ENCODE measurements at places on chromosomes 13 and 19.

DNA sequence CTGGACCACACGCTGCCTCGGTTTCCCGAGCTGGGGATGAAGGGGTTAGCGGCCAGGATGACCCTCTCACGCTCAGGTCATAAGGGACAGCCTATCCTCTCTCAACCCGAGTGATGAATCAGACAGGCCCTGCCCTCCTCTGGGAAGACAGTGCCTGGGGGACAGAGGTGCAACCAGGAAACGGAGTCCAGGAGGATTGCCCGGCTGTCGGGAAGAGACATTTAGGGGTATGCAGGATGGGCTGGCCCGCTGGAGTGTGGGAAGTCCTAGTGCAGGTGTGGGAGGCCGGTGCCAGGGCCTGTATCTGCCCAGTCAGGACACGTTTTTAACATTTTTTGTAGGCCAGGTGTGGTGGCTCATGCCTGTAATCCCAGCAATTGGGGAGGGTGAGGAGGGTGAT is 8.3 kb downstream of the LSM7 start:
- DNase-seq, result no peak

- no peak for DNase-seq
Measured at GRCh38 chr19:7983995-7984837, 21.2 kb downstream of the ELAVL1 start.

DNA sequence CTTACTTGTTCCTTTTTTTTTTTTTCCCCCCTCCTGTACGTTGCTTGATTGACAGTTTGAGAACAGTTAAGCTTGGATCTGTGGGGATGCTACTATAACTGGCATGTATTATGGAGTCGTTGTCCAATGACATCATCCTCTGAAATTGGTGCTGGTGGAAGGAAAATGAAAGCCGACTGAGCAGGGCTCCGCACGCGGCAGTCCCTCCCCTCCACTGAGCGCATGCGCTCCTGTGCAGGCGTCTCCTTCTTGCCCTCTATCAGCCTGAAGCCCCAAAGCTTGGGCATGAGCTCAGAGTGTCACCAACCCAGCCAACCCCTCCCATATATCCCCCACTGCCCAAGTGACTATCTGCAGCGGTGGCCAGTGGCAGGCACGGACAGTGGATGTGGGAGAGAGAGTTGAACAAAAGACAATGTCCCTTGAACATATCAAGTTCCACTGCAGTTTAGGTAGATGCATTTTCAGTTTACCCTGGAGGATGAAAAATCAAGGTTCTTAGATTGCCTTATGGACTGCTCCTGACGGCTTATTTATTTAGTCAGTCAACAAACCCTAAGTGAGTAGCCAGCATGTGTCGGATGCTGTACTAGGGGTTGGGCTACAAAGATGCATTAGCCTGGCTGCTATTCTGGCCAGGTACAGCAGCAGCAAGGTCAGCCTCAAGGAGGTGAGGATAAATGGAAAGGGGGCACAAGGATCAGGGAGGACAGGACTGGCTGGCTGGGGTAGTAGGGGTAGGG is 20.8 kb downstream of the MBNL2 start:
- DNase-seq, result no peak

DNA sequence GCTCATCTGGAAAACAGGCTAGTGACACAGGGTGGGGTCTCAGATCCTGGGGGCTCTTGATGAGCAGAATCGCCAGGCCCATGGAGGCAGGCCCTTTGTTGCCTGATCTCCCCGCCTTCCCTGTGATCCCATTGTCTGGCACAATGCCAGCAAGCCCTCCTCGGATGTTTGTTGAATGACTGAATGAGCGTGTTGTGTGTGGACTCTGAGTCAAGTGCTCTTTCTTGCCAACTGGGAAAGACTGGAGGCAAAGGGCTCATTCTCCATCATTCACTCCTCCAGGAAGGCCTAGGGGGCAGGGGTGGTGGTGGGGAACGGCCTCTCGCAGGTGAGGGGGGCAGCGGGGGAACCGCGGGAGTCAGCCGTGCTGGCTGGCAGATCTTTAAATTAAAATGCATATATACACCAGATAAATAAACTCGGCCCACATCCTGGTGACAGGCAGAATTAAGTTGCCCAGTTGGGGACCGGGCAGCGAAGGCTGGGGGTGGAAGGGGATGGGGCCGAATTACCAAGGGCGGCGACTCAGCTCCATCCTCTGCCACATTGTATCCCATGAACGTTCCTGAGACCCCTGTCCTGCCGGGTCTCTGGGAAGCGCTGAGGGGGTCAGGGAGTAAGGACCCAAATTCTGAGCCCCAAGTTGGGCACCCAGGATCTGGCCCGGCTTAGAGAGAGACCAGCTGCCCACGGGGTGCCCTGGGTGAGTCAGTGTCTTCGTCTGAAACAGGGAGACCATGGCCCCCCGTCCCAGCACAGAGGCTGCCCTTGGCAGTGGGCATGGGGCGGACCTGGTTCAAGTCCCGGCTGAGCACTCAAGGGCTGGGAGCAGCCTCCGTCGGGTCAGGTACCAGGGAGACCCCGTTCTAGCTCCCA is 24.5 kb downstream of the EFNA2 start:
- no peak for DNase-seq
